ENCODE measurements at places on chromosomes 1 and 21. TPM values are rescaled to one million over a fixed set of nuclear protein-coding genes. Genes with fewer than 3 reads are reported as not detected.

SPRR4 gene
- total RNA-seq: not detected

DNA sequence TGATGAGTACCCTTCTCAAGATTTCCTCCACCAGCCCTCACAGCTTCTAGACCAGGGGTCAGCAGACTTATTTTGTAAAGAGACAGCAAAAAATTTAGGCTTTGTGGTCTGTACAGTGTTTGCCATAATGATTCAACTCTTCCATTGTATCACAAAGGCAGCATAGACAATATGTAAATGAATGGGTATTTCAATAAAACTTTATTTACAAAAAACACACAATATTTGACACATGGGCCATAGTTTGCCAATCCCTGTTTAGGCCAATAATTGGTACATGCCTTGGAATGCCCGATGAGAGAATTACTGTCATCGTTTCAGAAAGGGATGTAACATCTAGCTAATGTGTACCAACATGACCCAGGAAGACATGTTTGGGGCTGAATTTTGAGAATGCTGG, 178.9 kb upstream of the GALNT2 start:
- no peak for DNase-seq

TFAP2E gene
- 0.67 TPM for total RNA-seq

- no peak for DNase-seq
Observed at GRCh38 chr1:52195161-52195560, 53.3 kb downstream of the ZFYVE9 start.

- DNase-seq: no peak
Observed at GRCh38 chr1:219507437-219507836, 105.5 kb downstream of the ZC3H11B start.

CRP gene
- 0.20 TPM for total RNA-seq

PPP2R5A gene
- 63.9 TPM for total RNA-seq

DNA sequence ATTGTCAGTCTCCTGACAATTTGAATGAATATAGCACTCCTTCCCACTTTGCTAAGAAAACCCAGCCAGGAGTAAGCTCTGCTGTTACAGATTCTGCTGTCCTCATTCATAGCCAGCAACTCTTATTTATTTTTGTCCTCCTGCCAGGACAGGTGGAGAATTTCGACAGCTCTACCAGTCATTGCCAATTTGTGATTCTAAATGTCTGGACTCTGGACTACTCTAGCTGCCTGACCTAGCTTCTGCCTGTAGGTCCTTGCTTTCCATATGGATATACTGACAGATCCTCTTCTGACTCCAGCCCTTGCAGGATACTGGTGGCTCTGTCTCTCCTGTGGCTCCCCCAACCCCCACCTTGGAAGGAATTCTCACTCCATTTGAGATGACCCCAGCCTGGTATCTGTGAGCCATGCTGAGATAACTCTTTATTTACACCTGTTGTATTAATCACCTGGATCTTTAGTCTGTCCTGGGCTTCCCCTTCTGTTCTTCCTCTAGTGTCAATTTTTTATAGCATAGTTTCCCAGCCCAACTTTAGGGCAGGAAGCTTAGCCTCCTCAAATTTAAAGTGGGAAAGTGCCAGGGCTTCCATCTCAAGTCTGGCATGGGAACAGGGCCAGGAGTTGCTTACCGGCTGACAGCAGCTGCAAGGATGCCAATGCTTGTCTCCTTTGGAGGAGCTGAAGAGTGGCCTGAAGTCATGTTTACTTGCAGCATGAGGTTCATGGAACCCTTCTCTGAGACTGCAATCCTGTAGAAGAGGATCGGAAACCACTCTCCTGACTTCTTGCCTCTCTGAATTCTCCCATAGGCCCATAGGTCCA, 6.7 kb downstream of the PM20D1 start:
- DNase-seq: no peak

- no peak for DNase-seq
Observed at GRCh38 chr1:92901699-92902405, 59.4 kb downstream of the DIPK1A start.

FAM89A gene
- 4.4 TPM for total RNA-seq

CASQ1 gene
- 0.34 TPM for total RNA-seq

KRTAP19-3 gene
- not detected for total RNA-seq

- no peak for DNase-seq
Observed at GRCh38 chr1:156642265-156643048, 540 bp downstream of the BCAN start.

GRCh38 chr1:207952617-207953542, 42.0 kb upstream of the CD34 start:
- DNase-seq: no peak

NKAIN1 gene
- not detected for total RNA-seq

DNA sequence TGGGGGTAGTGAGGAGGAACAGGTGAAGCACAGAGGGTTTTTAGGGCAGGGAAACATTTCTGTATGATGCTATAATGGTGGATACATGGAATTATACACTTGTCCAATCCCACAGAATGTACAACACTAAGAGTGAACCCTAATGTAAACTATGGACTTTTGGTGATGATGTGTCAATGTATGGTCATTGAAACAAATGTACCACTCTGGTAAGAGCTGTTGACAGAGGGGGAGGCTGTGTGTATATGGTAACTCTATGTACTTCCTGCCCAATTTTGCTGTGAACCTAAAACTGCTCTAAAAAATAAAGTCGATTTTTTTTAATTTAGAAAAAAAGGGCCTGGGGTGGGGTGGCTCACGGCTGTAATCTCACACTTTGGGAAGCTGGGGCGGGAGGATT, 22.9 kb downstream of the ASAP3 start:
- no peak for DNase-seq

DNA sequence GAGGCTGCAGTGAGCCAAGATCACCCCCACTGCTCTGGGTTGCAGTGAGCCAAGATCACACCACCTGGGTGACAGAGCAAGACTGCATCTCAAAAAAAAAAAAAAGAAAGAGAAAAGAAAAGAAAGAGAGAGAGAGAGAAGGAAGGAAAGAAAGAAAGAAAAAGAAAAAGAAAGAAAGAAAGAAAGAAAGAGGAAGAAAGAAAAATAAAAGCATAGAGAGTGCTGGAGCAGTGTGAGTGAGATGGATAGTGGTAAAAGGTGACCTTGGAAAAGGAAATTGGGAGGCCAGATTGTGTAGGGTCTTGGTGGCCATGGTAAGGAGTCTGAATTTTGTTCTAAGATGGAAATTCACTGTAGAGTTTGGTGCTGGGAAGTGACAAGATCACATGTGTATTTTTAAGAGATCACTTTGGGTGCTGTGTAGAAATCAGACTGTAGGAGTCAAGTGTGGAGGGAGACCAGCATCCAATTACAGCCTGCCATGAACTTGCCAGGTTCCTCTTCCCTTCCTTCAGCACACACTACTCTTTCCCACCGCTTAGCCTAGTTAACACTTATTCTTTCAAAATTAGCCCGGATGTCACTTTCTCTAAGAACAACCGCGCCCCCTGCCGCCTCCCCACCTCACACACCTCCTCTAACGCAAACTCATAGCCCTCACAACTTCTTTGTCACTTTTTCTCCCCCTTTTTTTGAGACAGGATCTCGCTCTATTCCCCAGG, 17.9 kb downstream of the MTX1 start:
- DNase-seq: peak; percentile 89

GRCh38 chr1:203612932-203613682, 13.5 kb upstream of the ATP2B4 start:
- DNase-seq: no peak

- no peak for DNase-seq
Observed at GRCh38 chr21:19368944-19369343, 965.4 kb upstream of the TMPRSS15 start.

DNA sequence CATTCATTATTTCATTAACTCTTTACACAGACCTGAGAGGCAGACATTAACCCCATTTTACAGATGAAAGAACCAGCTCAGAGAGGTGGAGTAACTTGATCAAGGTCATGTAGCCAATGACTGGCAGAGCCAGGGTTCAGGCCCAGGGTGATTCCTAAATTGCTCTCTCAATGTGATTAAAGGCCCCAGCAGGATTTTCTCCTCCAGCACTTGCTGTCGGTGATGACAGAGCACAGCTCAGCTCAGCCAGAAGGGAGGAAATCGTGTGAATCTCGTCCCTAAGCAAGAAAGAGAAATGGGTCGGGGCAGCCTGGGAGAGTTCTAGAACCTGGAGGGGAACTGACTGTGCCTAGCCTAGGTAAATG, 19.5 kb upstream of the RNF19B start:
- DNase-seq: no peak

DNA sequence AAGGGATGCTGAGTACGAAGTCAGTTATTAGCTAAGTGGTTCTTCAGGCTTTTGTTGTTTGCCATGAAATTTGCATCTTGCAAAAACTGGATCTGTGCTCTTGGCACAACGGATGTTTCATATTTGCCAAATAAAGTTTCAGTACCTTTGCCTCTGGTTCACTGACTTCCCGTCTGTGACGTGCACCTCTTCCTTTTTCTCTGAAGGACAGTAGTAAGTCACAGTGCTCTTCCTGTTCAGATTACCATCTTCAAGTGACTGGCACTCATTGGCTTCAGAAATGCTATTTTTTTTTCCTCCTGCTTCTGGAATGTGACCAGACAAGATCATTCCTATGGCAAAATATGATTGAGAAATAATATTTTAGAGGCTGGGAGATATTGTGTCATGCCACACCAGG, 75.9 kb upstream of the GREM2 start:
- DNase-seq: no peak

GRCh38 chr1:31650161-31651088, 5.7 kb upstream of the PEF1 start:
- DNase-seq: no peak

- DNase-seq: no peak
Observed at GRCh38 chr1:203678943-203679661, 52.5 kb downstream of the ATP2B4 start.

Measured in mucosa of descending colon (tissue), 3 donors.